ENCODE measurements at places on chromosomes 5 and 9.

GRCh38 chr5:96926276-96926675 is 9.6 kb upstream of the LNPEP start:
- no peak for DNase-seq

DNA sequence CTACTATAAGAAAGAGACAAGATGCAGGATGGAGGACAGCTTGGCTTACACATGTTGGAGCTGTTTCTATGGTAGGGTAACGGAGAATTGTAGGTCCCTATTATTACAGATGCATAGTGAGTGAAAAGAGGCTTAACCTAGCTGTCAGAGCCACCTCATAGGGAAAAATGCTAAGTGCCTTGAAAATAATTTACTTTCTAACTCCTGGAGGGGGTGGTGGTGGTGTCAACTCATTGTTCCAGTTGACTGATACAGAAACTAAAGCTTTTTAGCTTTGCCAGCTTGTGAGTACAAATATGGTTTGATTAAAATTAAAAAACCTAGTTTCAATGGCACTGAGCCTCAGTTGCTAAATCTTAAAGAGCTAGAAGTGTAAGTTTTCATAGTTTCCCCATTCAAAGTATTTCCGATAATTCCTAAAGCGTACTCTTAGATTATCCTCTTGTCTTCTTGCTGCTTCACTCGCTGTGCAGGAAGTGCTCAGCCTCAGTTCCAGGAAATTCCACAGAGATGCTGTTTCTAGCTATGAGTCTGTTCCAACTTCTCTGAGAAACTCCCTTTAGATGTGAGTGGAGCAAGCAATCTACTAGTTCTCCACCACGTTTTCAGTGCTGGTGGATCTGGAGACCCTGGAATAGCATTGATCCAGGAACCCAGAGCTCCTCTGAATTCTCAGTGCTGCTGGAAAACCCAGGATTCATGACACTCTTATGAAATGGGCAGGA is 265.2 kb downstream of the DMAC1 start:
- DNase-seq: no peak

- no peak for DNase-seq
Measured at GRCh38 chr5:150155258-150156026, at the start of gene PDGFRB. PDGFRB (minus strand) TSS chr5:150155845; CDS start chr5:150137047, 18,798 bp downstream.

- DNase-seq: no peak
Measured at GRCh38 chr9:110330484-110331105, 7.1 kb downstream of the TXNDC8 start.

DNA sequence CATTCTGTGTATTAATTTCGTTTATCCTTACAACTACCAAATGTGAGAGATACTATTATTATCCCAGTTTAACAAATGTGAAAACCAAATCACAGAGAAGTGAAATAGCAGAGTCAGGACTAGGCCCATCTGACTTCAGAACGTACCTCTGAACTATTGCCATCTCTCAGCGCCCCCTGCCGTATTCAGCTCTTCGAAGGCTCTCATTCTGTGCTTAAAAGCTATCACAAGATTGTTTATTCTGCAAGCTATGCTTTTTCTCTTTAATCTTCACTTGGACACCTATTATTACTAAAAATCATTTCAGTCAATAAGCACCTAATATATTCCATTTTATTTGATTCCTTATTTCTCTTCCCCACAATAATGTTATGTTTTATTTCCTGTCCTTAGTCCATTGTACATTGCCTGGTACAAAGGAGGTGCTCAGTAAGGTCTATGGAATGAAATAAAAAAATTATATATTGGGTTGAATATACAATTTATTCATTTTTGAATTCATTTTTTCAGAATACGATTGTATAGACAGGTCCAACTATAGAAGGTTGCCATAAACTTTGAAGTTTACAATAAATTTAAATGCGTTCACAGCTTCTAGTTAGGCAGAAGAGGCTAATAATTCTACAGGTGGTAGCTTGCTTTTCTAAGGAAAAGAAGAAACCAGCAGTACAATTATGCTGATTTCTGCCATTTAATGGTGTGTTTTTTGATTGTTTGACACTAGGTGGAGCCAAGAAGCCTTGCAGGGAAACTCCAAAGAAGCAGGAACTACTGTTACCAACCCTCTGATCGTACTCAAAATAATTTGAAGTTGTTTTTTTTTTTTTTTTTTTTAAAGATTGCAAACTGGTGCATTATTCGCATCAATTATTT is 202.2 kb upstream of the DMRTA1 start:
- peak; percentile 24 for DNase-seq

DNA sequence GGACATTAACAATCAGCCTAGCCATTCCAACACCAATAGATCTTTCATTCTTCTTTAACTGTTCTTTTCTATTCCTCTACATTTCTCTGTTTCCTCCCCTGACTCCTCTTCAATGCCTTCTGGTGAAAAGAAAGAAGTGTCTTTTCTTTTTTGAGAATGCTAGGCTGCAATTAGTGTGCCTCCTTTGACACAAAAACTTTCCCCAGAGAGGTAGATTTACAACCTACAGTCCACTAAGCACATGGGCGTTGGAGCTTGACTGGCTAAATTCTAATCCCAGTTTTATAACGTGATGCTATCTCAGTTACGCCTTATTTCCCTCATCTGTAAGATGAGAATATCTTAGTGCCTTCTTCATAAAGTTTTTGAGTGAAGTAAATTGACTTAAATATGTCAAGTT is 16.9 kb upstream of the ANKRD55 start:
- DNase-seq: no peak

DNA sequence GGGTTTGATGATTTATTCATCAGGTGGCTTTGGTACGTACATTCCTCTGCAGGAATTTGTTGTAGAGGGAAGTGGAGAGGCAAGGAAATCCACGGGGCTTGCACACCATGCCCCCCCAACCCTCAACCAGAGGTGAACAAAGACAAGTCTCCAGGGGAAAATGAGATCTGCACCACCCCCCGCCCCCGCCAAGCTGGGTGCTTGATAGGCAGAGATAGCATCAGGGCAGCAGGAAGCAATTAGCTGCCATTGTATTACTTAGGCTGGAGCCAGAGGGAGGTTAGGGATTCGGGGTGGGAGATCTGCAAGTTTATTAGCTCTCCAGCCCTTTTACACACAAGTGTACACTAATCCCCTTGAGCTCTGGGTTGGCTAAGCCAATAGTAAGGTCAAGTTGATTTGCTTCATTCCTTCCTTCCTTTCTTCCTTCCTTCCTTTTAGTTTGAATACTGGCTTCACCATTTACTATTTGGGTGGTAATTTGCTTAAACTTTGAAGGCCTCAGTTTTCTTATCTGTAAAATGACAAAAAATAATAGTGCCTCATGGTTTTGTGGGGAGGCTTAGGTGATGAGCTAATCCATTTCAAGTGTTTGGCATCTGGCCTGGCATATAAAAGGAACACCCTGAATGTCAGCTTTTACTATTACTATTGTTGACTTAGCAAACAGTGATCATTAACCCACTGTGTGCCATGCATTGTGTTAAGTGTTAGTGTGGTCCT is 34.1 kb downstream of the SPRY4 start:
- peak; percentile 8 for DNase-seq

- no peak for DNase-seq
Measured at GRCh38 chr9:114000063-114000454, 78.0 kb downstream of the AMBP start.

DNA sequence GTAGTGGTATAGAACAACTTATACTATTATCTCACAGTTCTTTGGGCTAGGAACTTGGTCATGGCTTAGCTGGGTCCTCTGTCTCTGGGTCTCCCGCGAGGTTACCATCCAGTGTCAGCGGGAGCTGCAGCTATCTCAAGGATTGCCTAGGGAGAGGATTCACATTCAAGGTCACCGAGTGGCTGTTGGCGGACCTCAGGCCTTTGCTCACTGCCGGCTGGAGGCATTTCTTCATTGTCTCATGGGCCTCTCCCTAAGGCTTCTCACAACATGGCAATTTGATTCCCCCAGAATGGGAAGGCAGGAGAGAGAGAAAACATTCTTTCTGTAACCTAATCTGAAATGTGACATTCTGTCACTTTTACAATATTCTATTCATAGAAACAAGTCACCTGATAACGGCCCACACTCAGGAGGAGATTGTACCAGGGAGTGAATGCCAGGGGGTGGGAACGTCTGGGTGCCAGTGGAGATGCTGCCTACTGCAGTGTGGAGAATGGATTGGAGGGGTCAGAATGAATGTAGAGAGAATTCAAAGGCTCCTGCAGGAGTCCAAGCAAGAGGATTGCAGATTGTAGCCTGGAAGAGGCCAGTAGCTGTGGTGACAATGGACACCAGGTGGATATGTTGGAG is 29.5 kb upstream of the ANKRD18A start:
- DNase-seq: no peak

DNA sequence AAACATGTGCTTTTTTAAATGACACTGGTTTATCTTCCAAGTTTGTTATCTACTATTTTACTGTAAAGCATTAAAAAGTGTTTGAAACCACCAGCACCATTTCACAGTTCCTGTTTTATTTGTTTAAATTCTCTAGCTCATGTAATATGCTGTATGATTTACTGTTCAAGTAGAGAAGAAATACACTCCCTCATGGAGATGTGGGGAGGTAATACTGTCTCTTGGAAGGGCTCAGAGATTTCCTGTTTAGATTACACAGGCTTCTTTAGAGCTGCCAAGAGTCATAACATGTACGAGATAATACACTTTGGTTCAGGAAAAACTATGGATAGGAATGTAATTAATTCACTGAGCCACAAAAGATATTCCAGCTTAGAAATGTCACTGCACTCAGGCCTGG is 135.0 kb upstream of the CCDC152 start:
- DNase-seq: no peak

- no peak for DNase-seq
Measured at GRCh38 chr5:117235786-117236185, 661.2 kb upstream of the SEMA6A start.

DNA sequence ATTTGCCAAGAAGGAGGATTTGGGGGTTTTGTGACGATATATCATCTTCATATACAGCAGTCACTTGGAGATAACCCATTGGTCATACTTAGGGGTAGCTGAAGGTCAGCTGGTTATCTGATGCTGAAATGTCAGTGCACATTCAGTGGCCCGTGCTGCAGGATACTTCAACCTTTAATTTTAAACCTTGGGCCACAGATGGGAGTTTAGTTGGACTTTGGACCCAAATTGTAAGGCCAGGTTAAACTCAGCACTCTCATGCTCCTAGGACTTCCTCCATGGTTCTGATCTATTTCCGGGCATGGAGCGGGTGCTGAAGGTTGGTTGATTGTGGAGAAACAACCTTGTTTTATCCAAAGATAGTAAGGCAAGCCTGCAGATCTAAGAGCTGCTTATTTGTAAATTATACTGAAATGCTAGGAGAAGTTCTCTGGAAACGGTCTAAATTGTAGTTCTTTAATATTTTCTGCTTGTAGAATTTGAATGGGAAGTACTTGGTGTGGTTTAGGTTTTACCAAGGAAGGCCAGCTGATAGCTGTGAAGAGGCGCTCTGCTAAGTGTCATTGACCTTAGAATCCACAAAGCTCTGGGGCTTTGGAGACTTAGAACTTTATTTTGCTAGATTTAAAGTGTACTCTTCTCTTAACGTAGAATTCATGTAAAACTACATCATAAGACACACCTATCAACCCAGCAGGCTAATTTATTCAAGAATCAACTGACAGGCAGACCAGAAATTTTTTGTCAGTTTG is 38.6 kb downstream of the SLC44A1 start:
- DNase-seq: no peak

DNA sequence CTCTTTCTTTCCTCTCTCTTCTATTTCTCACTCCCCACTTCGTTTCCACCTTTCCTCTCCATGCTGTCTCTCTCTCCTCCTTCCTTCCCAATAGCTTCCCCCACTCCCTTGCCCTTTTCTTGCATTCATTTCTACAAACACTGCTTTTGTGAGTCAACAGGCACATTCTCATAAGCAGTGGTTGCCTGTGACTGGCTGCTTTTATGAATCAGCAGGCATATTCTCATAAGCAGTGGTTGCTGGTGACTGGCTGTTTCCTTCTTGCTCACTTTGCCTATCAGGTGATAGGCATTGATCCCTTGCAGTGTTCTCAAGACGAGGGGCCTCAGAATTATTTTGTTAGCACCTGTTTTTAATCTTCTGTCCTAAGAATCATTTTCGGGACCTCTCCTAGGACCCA is 116.1 kb upstream of the ACTBL2 start:
- no peak for DNase-seq

DNA sequence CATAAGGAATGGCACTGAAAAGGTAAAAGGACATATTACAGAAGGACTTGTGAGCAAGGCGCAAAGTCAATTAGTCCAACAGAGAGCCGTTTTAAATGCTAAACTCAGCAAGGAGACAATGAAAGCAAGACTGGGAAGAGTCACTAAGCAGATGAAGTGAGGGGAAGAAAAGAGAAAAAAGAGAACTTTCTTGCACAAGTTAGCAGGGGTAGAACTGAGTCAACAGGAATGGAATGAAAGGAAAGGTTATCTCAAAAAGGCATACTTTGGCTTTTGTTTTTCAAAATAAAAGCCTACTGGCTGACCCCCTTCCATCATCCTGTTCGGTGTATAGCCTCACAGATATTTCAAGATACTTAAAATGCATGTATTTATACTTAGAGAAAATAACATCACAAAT is 75.0 kb downstream of the NR6A1 start:
- DNase-seq: no peak

DNA sequence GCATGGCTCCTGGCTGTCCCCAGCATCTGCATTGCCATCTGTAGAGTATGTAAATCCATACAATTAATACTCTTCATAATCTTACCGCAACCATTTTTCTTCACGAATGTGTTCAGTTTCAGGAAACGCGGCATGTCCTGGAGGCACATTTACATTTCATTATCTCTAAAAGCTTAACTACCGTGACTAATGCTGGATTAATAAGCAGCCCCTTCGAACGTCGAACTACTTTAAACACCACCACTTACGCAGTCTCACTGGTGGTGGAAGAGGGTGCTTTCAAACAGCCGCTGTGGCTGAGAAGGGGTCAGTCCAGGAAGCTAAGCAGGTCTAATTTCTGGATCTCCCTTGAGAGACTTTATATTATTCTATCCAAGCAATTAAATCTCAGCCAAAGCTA is 85.6 kb downstream of the C5orf15 start:
- DNase-seq: no peak

GRCh38 chr5:72556351-72557166 is 49.3 kb upstream of the ZNF366 start:
- DNase-seq: peak; percentile 45

DNA sequence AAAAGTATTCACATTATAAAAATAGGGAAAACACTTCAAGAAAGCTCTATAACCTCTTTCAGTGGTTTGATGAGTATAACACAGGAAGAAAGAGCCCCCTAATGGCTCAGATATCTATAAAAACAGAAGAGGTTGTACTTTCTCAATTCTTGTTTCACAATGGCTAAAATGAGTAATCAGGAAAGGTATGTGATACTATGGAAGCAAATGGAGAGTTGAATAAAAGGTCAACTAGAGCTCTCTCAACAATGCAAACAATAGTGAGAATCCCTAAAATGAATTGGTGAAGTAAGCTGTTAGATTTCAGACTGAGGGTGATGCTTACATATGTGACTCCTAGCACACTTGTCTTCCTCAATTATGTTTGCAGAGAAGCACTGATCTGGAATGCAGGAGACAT is 584.6 kb upstream of the CDH18 start:
- DNase-seq: peak; percentile 32
